ENCODE measurements at places on chromosomes 3 and 15. TPM values are rescaled to one million over a fixed set of nuclear protein-coding genes. Genes with fewer than 3 reads are reported as not detected.

DNA sequence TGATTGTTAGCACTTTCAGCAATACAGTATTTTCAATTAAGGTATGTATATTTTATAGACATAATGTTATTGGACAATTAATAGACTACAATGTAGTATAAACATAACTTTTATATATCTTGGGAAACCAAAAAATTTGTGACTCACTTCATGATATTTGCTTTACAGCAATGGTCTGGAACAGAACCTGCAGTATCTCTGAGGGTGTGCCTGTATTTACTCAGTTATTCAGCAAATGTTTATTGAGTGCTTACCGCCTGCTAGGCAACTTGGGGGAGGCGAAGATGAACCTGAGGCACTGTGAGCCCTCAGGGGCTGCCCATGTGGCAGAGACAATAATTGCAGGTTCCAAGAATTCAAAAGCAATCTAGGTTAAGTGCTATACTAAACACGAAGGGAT, 144.8 kb downstream of the GABRB3 start:
- no peak for DNase-seq

DNA sequence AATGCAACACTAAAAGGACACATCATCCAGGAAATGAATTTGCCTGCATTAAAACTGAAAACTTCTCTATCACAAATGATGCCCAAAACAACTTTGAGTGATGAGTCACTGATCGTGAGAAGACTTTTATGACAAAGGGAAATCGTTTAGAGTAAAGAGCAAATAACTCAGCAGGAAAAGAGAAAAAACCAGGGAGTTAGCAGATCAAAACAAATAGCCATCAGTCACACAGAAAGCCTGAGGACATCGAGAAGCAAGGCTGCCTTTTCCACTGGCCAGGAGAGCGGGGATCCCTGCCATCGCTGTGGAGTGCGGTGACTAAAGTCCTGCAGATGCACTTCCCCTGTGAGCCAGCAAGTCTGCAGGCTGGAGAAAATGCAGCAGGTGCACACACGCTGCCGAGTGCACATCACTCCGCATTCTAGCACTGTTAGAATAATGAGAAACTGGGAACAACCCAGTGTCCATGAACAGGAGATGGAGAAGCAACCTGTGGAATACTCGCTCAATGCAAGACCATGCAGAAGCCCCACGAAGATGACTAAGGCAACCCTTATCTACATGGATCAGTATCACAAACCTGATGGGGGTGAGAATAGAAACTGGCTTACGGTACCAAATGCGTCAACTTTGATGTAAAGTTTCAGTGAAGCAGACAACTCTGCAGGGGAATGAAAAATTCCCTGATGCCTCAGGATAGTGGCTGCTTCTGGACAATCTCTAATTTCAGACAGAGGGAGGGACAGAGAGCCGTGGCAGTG, 86.4 kb downstream of the NSMCE3 start:
- DNase-seq: no peak

DNA sequence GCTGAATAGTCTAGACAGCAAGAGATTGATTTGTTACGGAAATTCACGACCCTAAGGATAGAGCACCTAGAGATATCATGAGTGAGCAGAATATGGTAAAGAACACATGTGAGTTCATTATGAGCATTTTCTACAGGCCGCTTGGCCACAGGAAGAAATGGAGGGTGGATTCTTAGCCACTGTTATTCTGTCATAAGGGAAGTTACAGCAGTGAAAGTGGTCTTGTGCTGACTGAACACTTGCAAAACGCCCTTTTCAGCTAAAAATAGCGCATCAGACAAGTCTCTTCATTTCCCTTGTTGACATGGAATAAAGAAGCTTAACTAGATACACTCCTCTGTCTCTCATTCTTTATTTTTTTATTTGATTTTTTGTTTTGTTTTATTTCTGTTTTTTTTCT, 19.8 kb downstream of the DGKG start:
- DNase-seq: peak; percentile 24

Gene ALCAM
- 9.0 TPM for polyA plus RNA-seq

GRCh38 chr15:25658560-25658959, 204.6 kb downstream of the ATP10A start:
- DNase-seq: no peak

DNA sequence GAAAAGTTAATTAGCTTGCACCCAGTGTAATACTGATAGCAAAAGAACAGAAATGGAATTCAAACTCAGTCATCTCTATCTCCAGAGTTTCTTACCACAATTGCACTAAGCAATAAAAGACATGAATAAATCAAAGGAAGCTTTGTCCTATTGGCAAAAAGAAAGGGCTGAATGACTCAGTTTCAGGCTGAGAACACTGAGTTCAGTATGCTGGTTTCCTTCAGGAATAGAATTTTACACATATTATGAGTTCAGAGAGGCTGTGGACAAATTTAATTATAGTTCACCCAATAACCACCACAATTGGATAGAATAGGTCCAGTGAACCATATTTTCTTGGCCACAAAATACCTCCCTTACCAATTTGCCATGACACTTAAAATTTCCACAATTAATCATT, 249.7 kb downstream of the KCNMB2 start:
- DNase-seq: no peak

Gene RPL14
- polyA plus RNA-seq: 2,912 TPM

Gene CA12
- 0.75 TPM for polyA plus RNA-seq

GRCh38 chr3:88147261-88147660, 2.5 kb upstream of the C3orf38 start:
- DNase-seq: no peak

GRCh38 chr3:29427266-29428103, 146.6 kb downstream of the RBMS3 start:
- no peak for DNase-seq

DNA sequence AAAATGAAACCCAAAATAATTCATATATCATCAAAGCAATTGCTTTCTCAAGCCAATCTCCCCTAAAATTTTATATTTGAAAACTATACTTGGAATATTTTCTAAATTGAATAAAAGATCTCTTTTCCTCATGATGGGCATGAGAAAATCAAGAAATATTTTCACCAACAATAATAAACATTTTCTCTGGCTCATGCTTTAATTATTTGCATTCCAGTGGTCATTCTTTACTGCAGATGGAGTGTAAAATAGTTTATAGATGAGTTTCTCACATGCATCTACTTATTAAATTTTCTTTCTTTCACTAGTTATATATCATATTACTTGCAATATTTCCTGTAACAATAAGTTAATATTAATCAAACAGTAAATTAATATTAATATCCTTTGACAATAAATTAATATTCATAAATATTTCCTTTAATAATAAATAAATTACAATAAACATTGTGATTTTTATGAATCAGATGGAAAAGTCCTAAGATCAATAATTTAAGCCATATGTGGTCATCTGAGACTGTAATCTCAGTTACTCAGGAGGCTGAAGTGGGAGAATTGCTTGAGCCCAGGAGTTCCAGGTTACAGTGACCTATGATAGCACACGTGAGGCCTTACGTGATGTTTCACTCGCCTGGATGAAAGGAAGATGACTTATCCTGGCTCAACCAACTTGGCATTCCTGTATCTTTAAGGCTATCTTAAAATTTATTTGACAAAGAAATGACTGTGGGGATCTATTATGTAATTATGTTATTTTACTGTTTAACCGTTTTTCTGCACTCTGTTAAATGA, 958.8 kb downstream of the ZPLD1 start:
- DNase-seq: no peak

Gene CHRNA5
- polyA plus RNA-seq: 0.76 TPM

Gene TMEM207
- not detected for polyA plus RNA-seq

- no peak for DNase-seq
Observed at GRCh38 chr3:117393119-117393518, 683.5 kb downstream of the TUSC7 start.

- DNase-seq: no peak
Observed at GRCh38 chr15:42707873-42708544, 28.9 kb downstream of the CDAN1 start.

- DNase-seq: no peak
Observed at GRCh38 chr15:74788042-74788682, 6.3 kb downstream of the CSK start.

DNA sequence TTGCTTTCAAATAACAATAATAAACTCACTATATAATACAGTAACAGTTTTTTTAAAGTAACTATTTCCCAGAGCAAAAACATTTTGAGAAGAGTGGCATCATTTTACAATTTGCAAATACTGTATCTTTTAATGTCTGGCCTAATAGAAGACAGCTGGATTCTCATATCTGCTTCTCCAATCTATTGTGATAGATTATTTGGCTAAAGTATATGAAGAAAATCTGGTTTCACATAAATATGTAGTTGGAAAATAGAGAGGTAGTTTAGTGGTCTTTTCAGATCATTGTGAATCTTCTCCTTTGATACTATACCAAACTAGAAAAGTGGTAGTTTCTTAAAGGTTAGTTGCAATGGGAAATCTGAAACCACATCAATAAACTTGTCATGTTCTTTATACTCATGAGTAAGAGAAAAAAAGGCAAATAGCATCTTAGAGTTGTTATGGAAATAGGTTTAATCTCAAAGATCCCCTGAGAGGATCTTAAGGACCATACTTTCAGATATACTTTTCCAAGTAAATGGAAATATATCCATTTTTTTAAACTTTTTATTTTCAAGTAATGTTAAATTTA, 124.8 kb upstream of the NR2E3 start:
- no peak for DNase-seq

DNA sequence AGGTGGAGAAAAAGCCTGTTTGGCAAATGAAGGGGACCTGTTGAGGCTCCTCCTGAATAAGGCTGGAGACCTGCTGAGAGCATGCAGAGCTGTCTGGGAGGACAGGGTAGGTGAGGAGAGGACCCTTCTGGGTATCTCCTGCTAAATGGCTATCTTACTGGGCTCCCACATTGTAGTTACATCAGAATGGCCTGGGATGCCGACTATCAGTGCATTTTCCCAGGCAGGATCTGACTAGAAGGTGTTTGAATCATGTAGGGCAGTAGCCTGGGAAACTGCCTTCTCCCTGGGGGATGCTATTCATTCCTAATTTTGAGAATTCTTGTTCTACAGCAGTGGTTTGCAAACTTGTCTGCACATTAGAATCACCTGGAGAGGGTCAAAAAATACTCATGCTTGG, 631 bp downstream of the AGBL1 start:
- no peak for DNase-seq

DNA sequence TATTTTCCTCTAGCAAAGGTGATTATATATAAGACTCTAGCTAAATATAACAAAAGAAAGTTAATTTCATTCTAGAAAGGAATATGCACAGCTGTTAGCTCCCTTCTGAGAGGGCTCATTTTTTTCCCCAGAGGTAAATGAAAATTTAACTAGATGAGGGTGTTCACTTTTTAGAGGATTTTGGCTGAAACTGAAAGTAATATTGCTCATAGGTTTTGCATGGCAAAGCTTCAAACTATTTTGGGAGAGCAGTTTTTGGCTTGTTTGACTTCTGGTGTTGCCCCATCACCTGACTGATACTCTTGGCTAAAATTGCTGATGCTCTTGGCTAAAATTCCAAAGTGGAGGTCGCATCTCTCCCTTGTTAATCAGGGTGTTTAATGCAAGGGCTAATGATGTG, 311.9 kb downstream of the EDEM1 start:
- no peak for DNase-seq

All from forelimb muscle (tissue), 1 donor.